ENCODE measurements at places on chromosomes 5 and 9.

DNA sequence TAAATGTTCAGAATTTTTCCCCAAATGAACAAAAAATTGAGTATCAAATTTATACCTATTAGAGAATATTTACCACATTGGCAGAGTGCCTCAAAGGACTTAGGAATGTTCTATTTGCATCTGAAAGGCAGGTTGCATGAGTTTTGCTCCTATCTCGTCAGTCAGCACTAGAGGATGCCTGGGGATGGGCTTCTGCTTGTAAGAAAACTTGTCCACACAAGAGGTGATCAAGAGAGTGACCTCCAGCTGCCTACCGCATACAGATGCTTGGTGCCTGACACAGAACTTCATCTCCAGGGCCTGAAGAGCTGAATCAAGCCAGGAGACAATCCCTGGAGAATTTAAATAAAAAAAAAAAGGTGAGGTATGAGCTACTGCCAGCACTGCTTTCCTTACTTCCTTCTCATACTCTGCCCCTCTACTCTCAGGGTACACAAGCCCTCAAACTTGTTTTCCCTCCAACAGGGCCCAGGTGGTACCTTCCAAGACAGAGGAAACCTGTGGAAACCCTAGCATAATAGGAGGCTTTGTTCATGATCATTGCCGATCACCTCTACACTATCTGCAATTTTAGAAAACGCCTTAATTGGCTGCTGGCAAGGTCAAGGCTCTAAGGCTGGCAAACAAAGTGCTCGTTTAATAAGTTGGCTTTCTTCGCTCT is 166.6 kb downstream of the ELAVL2 start:
- DNase-seq: no peak

DNA sequence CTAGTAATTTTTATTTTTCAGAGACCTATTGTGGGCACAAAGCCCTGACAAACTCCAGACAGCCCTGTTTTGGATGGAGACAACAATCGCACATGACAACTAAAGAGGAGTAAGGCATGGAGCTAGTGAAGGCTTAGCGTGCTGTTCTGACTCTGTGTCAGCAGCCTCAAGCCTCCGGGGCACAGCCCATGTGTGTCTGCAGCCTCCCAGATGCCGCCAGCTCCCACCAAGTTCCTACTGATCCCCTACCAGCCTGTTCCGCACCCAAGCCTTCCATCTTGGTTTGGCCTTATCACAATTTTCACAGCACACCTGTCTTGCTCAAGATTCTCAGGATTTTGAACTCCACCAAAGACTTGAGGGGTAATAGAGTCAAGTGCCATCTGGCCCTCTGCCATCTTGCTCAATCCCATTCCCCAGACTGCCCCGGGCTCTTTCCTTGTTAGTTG is 70.3 kb upstream of the SH3PXD2B start:
- no peak for DNase-seq

DNA sequence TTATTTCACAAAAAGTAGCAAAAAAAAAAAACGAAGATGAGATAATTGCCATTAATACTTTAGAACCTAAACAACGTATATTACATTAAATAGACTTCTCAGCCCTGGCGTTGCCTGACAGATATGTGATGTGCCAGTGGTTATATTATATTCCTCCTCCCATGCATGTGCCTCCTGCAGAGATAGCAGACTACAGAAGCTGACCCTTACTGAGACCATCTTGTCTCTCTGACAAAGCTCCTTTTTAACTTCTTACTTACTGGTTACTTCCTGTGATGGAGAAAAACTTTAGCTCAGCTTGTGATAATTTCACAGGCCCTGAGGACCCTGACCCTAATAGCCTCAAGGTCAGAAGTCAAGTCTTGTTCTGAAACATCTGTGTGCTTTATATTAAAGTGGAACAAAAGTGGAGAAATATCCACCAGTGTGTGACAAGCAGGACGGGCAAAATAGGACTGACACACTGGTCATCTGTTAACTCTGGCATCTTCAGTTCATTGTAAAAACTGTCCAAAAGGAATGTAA is 80.6 kb upstream of the POU5F2 start:
- DNase-seq: no peak

- no peak for DNase-seq
These were observed 4.6 kb downstream of the SURF4 start for GRCh38 chr9:133371261-133371711.

DNA sequence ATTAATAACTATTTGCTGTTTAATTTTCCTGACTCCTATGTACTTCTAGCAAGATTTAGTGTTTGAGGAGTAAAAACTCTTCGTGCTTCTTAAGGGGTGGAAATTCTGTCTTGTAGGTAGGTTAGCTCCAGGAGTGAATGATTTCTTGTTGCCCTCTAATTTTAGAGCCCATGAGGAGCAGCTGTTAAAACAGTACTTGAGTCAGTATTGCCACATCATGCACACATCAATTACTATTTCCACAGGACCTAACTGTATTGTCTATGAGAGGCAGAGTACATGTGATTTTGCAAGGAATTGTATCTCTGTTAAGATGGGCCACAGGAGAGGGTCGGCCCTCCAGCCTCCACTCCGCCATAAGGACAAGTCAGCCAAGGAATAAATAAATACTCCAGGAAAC is 91.2 kb downstream of the PDZD2 start:
- no peak for DNase-seq

GRCh38 chr9:105708405-105708804 is 14.1 kb downstream of the TMEM38B start:
- DNase-seq: no peak

DNA sequence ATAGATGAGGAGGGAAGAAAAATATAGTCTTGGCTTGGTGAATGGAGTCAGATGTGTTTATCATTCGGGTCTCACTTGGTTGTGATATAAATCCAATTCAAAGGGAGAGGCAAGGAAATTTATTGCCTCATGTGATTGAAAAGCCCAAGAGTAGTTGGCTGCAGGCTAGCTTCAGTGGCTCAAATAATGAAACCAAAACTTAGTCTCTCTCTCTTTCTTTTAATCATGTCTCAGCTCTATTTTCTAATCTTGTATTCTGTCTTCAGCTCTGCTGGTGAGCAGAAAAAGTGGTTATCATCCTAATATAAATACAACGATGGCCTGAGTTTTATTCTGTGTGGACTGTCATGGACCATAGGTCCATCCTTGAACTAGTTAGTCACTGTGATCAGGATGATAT is 234.2 kb upstream of the PPP1R2B start:
- no peak for DNase-seq

DNA sequence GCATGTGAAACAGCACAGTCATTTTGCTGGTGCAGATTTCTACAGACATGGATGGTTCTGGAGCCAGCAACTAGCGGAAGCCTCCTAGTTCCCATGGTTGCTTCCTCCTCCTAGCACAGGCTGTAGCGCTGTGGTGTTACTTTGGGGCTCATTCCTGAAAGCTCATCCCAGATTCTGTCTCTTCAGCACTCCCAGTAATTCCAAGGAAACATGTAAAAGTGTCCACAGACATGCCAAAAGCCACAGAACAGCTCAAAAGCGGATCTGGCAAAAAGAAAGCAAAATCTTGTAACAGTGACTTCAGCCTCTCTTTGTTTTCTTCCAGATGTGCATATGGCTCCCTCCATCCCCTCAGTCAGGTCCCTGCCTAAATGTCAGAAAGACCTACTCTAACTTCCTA is 144.1 kb downstream of the CEP120 start:
- no peak for DNase-seq

DNA sequence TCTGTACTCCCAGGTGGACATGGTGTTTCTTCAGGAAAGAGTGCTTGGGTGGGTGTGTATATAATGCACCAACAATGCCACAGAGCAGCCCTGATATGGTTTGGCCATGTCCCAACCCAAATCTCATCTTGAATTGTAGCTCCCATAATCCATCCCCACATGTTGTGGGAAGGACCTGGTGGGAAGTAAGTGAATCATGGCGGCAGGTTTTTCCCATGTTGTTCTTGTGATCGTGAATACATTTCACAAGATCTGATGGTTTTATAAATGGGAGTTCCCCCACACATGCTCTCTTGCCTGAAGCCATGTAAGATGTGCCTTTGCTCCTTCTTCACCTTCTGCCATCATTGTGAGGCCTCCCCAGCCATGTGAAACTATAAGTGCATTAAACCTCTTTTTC is 158.5 kb downstream of the NR3C1 start:
- DNase-seq: no peak

DNA sequence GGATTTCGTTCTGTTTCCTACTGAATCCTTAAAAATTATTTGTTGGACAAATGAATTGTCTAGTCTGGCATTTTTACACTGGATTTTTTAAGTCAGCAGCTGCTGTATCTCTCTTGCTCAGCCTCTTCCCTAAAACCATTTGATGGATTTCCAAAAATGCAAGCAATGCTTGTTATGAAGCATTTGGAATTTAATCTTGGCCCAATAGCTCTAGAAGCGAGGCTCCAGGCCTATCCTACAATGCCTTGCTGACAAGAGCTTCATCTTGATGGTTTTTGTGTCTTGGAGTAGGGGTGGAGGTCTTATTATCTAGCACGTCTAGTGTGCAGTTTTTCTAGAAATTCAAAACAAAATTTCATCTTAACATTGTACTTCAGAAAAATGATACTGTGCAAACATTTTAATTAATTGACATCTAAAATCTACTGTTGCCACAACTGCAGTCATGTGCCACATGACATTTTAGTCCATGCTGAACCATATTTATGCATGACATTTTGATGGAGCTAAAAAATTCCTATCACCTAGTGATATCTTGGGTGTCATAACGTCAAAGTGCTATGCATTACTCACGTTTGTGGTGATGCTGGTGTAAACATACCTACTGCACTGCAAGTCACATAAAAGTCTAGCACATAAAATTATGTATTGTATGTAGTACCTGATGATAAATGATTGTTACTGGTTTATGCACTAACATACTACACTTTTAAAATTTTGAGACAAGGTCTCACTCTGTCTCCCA is 5.9 kb upstream of the RAD23B start:
- DNase-seq: no peak

DNA sequence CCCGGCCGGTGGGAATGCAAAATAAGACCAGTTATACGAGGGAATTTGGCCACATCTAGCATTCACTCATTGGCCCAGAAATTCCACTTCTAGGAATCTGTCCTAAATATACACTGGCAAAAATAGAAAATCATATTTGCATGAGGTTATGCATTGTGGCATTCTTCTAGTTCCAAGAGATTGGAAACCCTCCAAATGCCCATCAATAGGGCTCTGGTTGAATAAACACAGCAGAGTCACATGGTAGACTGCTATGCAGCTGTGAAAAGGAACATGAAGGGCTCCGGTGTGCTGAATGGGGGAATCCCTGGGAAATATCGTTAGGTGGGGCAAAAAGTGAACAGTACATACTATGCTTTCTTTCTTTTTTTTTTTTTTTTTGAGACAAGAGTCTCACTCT is 36.8 kb downstream of the PTGES start:
- no peak for DNase-seq

DNA sequence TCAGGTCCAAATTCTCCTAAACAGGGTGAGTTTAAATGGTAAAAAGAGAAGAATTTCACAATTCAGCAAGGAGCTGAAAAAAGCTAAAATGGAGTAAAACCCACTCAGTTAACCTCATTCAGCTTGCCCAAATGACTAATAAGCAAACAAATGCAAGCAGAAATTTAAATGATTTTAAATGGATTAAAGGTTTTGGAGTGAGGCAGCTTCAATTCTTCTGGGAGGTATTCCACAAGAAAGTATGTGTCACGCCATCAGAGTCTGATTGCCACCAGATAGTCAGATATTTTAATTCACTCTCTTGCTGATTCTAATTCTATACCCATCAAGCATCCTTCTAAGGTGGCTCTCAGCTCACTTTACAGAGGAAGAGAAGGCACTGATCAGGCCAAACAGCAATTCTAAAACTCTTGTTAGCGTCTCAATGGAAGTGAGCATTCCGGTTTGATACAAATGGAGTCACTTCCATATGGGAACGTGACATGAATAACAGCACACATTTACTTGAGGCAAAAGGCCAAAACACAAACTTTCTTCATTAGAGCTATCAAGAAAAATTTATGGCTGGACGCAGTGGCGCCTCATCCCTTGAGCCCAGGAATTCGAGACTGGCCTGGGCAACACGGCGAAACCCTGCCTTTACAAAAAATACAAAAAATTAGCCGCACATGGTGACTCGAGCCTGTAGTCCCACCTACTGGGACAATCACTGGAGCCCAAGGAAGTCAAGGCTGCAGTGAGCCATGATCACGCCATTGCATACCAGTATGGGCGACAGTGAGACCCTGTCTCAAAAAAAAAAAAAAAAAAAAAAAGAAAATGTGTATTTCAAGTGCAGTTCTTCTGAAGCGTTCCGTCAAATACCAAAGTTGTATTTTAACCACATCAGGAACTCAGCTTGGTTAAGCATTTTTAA is 2.0 kb downstream of the CLK4 start:
- DNase-seq: no peak

DNA sequence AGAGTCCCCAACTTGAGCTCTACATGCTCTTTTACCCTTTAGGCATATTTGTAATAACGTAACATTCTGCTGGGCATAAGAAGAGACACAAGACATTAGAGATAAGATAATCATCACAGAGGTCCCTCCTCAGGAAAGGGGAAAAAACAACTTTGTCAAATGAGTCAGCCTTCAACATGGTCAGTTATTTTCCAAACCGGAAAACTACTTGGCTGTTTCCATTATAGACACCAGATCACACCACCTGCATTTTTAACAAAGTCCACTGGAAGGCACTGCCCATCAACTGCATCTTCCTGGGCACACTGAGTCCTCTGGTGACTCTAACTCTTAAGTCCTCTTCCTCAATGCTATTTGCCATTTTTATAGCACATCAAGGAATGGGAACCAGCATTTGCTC is 221.8 kb downstream of the FAM114A2 start:
- no peak for DNase-seq

DNA sequence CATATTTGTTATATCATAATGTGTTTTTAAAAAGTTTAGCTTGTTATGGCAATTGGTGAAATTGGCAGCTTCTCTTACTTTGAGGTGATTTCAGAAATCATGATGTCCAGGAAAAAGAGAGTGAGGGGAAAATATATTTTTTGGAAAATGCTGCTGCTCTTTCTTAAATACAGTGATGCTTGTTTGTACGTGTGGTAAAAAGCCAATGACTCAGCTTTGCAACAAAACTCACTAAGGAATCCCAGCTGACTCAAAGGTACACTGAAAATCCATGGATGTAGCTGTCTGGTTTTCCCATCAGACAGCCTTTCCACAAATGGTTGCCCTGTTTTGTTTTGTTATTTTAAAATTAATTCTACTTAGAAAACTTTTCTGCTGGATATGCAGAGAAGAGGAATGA is 306.4 kb upstream of the PAPPA start:
- no peak for DNase-seq

DNA sequence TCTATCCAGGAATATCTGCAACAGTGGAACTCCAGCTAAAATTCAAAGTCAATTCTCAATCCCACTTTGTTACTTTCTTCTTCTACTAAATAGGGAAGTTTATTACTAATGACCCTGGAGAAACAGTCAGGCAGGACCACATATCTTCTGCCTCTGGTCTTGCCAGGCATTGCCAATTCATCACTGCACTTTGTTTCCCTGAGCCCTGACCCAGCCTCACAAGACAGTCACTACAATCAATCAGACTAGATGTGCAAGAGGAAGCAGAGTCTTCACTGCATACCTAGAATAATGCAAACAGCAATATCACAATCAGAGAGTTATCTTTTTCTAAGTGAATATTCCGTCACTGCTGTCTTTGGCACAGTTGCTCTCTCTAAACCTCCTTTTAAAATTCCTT is 74.9 kb upstream of the GAS1 start:
- DNase-seq: no peak

- DNase-seq: peak; percentile 30
These were observed at the start of gene ENTREP1 for GRCh38 chr9:69324549-69325401. Gene ENTREP1, plus strand, starts transcription at chr9:69325215. Its CDS starts 95 bp downstream, at chr9:69325310.

GRCh38 chr9:134253606-134254205 is 72.5 kb upstream of the RXRA start:
- no peak for DNase-seq

Measured in GM19239 (cell line).